Stimulated activated CD4-positive, alpha-beta T cell treated with anti-CD3 and anti-CD28 coated beads, Interleukin-15, amount 100 ng/mL, for 48 hours (primary cell): ENCODE measurements at places on chromosomes 1 and 21.

- DNase-seq, result no peak
Measured at GRCh38 chr21:36349315-36349714, 29.3 kb downstream of the MORC3 start.

GRCh38 chr1:152884966-152885624, 7.0 kb downstream of the SMCP start:
- no peak for DNase-seq

GRCh38 chr1:61709908-61710289, 15.0 kb downstream of the TM2D1 start:
- DNase-seq, result no peak

GRCh38 chr1:93346421-93346993, 800 bp downstream of the DR1 start:
- DNase-seq, result no peak

GRCh38 chr1:188817814-188818213, 1659.8 kb downstream of the BRINP3 start:
- DNase-seq, result no peak

- no peak for DNase-seq
Measured at GRCh38 chr21:25465263-25465662, 142.0 kb downstream of the MRPL39 start.

GRCh38 chr1:101440485-101440884, 203.7 kb downstream of the S1PR1 start:
- DNase-seq, result no peak

DNA sequence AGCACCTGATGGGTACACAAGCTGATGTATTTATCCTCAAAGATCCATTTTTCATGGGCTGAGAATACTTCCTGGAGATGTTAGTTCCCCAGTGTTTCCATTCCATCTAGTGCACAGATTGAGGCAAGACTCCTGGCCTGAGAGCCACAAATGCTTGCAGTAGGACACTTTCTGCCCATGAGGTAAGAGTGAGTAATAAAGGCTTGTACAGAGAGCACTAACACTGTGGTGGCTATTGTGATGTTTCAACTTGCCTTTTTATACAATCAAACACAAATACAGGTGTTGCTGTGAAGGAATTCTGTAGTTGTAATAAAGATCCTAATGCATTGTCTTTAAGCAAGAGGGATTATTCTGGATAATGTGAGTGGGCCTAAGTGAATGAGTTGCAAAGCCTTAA, 186.1 kb upstream of the ADAMTS5 start:
- DNase-seq, result no peak

DNA sequence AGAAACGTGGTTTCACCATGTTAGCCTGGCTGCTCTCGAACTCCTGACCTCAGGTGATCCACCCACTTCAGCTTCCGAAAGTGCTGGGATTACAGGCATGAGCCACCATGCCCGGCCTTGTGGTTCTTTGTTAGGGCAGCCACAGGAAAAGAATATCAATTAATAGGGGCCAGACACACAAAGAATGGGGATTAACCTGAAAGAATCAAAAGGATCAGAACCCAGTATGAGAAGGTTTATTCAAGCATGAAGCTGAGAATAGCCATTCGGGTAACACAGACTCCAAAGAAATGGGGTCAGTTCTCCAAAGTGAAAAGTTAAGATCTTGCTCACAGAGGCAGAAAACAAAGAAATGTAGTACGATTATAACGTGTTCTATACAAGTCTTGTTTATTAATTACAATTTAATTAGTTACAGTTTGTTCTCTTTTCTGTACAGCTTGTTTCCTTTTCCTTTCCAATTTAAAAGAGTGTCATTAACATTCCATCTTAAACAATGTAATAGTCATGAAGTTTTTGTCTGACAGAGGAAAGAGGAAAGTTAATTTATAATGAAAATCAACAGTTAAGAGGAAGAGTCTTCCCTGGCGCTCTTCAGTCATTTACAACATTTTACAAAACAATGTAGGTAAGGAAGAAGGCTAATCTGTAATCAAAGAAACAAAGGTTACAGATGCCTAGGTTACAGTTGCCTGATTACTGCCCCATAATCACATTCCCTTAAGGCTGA, 51.3 kb upstream of the SLC45A1 start:
- DNase-seq, result no peak

DNA sequence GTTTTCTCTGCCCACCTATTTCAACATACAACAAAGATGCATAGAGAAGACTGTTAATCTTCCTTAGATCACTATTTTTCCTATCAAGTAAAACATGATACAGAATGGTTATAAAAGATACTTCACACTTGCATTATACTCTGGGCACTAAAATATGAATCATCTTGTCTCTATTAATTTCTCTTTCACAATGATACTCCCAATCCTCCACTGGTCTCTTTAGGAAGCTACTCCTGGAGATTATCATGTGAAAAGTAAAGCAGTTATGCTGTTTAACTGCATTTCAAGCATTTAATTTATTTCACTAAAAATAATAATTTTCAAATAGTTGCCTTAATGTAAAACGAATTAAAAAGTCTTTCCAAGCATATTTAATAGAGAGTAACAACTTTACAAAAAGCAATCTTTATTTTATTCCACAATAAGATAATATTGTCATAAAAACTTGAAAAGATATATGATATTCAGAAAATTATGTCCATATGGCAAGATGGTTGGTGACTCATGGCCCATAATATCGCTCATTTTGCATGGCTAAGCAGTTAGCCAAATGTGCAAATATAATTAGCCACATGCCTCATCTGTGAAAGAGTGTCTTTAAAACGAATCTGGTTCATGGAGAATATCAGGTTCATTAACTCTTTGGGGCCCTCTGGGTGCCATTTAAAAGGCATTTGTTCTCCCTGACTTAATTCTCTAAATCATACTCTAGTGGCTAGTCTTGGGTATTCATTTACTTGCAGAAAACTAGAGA, 1569.0 kb upstream of the B3GALT2 start:
- no peak for DNase-seq

DNA sequence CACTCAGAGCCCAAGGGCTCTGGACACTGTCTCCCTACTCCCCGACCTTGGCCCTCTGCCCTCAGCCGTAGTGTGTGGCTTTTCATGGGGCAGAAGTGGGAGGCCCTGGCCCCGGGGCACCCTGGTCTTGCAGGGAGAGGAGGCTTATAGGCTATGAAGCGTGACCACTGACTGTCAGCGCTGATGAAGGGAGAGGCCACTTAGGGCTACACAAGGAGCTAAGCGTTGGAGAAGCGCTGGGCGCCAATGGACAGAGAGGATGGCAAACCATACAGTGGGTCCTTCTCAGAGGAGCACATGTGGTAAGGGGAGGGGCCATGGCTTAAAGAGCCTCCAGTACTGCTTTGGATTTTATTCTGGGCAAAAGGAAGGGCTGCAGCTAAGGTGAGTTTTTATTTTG, 7.9 kb downstream of the CRABP2 start:
- no peak for DNase-seq

- no peak for DNase-seq
Measured at GRCh38 chr1:95889400-95889799, 655.4 kb downstream of the RWDD3 start.

DNA sequence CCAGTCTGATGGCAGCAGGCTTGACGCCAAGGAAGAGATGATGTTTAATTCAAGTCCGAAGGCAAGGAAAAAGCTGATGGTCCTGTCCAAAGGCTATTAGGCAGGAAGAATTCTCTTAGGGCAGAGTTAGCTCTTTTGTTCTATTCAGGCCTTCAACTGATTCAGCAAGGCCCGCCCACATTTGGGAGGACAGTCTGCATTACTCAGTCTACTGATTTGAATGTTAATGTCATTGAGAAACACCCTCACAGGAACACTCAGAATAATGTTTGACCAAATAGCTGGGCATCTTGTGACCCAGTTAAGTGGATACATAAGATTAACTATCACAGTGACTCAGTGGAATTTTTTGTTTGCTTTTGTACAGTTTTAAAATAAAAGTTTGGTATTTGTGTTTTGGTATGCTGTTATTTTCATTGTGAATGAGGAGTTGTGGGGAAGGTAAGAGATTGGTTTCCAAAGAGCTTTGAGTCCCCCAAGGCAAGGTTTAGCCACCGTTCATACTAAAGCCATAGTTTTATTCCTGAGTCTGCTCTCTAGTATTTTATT, 1.7 kb upstream of the ZNF691 start:
- DNase-seq, result no peak

- no peak for DNase-seq
Measured at GRCh38 chr1:187396226-187396625, 567.5 kb downstream of the PLA2G4A start.

DNA sequence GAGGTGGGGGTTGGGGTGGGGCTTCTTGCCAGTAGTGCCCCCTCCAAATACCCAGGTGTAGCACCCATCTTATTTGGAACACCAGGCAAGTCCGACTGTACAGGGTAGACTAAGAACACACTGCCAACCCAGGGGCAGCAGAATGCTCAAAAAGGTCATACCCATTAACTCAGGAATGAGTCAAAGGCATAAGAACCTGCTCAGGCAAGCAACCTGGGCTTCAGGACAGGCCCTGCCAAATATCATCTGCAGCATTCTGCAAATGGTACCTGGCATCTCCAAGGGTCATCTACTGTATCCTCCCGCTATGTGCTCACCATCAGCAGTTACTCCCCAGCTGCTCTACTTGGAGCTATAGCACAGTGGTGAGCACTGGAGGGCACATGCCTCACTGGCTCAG, 19.4 kb downstream of the PEA15 start:
- no peak for DNase-seq

DNA sequence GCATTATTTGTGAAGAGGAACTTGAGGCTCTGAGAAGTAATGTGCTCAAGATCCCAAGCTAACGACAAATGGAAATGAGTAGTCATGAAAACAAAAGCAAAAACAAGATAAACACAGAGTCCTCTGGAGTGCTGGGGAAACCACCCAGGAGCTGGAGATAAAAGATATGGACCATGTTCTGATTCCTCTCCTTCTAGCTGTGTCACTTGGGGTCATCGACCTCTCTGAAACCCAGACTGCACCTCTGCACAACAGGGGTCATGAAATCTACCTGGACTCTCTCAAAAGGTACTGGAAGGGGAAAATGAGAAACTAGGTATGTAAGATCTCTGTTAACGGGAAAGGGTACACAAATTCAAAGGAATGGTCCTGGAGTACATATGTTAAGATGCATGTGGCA, 6.5 kb downstream of the PGLYRP4 start:
- no peak for DNase-seq

DNA sequence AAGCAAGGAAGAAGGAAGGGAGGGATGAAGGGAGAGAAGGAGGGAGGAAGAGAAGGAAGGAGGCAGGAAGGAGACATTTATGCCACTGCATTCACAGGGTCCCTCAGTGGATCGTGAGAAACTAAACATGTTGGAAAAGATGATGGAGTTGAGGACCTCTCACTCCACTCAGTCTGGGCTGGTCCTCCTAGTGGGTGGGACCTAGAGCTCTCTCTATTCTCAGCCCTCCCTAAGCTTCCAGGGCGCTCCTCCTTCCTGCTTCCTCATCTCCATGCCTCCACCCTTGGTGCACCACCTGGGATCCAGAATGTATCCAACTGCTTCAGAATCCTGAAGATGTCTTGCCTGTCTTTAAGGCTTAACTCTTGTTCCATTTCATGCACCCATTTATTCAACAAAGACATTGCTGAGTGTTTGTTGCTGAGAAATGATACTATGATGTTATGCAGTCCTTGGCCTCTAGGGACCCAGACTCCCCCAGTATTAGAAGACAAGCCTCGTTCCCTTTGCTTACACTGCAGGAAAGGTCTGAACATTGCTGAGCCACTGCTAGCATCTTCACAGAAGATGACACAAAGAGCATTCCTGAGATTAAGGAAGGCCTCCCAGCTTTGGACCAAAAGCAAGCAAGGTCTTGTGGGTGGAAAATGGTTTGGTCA, 88.5 kb downstream of the BEND5 start:
- DNase-seq, result no peak

DNA sequence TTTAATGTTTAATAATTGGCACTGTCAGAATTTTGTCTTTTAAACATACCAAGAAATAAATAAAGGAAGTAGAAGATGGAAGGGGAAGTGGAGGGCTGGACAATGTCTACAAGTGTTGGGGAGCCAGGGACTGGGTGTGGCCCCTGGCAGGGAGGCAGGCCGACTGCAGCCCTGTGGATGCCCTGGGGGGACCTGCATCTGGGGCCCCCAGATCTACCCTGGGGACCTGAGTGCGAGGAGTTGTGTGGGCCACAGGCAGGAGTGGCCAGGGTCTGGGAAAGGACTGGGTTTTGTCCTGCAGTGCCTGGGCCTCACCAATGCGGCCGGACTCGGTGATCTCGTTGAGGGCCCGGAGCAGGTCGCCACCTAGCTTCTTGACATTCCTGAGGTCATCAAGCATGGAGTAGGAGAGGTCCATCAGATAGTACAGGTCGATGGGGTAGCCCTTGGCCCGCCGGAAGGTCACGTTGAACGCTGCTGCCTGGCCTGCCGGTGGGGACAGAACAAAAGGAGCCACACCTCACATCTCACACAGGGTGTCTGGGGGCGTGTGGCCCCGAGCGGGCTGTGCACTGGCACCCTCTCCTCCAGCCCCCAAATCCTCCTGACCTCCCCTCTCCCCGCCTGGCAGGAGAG, 17.5 kb downstream of the ITGB2 start:
- no peak for DNase-seq

- no peak for DNase-seq
Measured at GRCh38 chr1:69947837-69948236, 257.5 kb downstream of the LRRC40 start.

- DNase-seq, result no peak
Measured at GRCh38 chr1:183273300-183273699, 87.2 kb downstream of the LAMC2 start.

DNA sequence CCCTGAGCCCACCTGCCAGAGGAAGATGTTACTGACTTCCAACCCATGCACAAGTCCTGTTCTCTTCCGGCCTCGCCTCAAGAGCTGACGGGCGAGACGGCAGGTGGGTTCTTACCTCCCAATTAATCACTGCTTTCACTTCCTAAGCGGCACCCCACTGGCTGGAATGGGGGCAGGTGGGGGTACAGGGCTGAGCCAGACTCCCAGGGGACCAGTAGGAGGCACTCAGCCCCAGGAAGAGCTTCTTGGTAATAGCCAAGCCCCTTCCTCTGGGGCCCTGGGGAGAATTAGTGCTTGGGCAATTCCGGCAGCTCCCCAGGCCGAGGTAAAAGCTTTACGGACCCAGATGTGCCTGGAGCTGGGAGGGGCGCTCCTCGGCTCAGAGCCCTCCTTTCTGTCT, 9.7 kb downstream of the CNTN2 start:
- DNase-seq, result no peak

DNA sequence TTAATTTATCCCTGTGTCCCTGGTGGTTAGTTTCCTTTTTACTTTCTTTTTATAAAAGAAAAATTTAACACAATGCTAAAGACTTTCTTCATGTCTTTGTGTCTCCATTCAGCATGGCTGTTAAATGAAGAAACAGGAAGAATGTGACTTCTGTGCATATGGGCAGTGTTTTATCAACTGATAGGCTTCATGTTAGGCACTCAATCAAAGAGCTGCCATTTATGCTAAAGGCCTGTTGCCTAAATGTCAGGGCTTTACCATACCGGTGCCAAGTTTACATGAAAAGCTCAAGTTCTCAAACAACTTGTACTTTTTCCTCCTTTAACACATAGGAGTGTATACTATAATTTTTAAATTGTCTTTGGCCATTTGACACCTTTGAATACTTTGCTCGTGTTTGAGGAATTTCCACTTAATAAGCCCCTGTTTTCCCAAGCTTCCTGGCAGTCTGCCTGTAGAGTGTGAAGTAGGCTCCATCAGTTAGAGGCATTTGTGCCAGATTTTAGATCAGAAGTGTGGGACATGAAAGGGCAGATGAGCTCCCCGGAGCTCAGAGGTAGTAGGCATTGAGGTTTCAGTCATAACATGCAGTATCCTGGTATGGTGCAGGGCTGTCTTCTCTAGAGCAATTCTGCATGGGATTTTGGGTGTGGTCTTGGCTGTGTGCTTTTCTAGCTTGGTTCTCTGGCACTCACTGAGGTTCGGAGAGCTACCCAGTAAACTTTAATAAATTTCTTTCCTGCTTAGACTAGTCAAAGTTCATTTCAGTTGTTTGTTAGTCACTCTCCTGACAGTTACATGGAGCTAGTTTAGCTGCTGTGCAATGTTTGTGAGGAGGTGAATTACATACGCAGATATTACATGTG, 119.0 kb downstream of the LEPR start:
- DNase-seq, result no peak
